M059J (cell line): ENCODE measurements at places on chromosomes 3 and 15.

DNA sequence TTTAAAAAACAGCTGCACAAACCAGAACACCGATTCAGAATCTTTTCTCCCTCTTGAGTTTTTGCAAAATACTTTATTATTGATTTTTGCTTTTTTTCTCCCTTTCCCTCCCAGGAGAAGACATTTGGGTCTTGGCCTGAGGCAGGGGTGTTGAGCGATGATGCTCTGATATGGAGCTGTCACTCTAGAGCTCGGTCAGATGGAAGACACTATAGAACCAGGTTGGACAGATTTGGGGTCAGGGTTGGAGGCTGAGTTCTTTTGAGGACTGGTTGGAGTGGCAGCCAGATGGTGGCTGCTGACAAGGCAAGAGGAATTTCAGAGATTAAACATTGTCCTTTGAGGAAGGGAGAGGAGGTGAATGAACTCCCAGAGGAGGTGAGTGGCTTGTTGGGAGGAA lies 16.9 kb downstream of the CDAN1 start:
- DNase-seq, result no peak

DNA sequence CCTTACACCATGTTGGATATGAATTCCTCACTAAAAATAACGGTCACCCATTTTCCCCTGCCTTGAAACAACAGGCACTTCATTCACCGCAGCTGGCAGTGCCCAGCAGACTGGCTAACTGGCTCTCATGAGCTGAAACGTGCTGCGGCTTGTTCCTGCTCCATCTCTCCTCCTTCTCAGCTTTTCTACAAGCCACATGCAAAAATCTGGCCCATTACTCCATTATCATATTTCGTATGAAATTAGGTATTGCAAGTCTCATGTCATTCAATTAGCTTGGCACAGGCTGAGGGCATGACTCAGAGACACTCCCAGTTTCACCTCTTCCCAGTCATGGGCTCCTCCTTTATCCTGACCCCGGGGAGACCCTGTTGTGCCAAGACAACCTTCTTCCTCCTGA lies 60.0 kb downstream of the MAGEF1 start:
- no peak for DNase-seq

DNA sequence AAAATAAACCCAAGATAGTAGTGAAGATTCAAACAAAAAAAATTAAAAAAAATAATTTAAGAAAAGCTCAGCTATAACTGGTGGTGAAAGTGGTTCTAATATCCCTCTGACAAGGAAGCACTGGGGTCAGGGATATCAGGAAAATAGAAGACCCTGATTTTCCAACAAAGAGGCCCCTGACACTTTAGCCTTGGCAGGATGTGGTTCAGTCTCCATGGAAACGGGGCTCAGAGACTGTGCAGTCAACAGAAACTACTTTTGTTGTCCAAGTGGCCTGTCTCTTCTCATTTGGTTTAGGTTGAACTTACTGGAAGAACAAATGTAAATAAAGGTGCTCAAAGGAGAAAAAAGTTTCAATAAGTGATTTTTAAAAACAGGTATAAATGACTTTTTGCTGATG lies 27.2 kb downstream of the INTS14 start:
- peak; percentile 76 for DNase-seq

- DNase-seq, result no peak
Measured at GRCh38 chr15:89328398-89329254, 6.0 kb downstream of the POLG start.

DNA sequence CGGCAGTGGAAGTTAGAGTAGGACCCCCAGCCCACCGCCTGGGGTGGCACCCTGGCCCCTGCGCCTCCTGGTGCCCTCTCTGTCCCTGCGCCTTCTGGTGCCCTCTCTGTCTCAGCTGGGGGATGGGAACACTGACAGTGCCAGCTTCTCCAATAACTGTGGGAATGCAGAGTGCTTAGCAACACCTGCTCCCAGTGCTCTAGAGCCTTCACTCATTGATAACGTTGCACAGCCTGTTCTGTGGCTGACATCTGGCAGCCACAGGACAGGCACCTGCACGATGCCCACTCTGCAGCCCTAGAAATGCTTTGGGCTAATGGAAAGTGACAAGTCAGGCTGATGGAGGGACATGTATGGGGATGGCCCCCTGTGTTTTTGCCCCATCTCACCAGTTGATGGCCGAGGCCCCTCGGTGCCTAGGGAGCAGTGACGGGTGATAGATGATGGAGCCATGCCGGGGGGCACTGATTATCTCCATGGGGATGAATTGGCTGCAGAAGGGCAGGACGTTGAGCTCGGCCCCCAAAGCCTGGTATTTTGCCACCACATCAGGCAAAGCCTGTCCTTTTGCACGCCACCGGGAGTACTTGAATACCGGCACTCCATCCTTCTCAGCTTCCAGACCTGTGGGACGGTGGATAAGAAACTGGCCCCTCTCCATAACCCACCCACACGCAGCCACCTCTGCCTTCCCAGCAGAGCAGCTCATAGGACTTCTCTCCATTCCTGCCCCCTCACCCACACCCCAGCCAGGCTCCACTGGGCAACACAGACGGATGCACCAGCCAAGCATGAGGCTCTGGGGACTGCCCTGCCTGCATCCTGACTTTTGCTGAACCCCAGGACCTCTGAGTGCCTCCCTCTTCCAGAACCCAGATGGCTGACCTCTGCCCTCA lies 22.1 kb downstream of the ALDH1L1 start:
- DNase-seq, result no peak

- DNase-seq, result peak; percentile 61
Measured at GRCh38 chr15:63079947-63080626, 37.5 kb downstream of the TPM1 start.

GRCh38 chr3:24139463-24140412 lies 194.7 kb downstream of the NR1D2 start:
- DNase-seq, result no peak

- DNase-seq, result peak; percentile 62
Measured at GRCh38 chr3:151871639-151872468, 1.6 kb upstream of the SUCNR1 start.

- DNase-seq, result peak; percentile 49
Measured at GRCh38 chr3:158313338-158313927, 203.5 kb downstream of the RSRC1 start.

DNA sequence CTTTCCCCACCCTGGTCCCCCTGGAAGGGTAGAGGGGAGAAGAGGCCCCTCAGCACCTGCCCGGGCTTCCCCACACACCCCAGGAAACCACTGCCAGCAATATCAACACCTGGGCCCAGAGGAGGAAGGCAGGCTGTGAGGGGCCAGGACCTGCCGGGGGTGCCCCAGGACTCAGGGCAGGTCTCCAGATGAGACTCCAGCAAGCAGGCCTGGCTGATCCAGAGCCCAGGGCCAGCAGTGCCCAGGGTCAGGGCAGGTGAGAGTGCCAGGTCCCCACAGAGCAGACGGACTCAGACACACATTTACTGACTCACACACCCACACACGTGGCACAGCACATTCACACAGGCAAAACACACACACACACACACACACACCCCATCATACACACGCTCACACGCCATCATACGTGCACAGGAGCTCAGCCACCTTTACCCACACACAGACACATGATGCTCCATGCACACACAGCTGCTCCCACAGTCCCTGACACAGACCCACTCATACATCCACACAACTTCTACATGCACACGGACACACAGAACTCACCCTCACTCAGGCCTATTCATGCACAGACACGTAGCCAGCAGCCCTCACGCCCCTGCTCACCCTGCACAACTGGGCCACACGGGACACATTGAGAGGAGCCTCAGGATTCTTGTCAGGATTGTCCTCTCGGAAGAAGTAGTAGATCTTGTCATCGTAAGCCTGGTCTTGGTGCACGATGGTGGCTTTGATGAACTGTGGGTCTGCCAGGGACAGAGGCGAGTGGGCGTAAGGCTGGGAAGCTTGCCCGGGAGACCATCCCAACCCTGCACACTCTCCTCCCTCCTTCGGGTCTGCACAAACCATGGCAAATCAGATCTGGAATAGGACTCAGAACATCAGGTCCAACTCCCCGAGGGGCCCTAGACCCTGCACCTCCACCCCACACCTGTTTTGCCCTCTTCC lies 17.5 kb downstream of the SEMA7A start:
- DNase-seq, result no peak

GRCh38 chr15:63080634-63081250 lies 38.2 kb downstream of the TPM1 start:
- no peak for DNase-seq

DNA sequence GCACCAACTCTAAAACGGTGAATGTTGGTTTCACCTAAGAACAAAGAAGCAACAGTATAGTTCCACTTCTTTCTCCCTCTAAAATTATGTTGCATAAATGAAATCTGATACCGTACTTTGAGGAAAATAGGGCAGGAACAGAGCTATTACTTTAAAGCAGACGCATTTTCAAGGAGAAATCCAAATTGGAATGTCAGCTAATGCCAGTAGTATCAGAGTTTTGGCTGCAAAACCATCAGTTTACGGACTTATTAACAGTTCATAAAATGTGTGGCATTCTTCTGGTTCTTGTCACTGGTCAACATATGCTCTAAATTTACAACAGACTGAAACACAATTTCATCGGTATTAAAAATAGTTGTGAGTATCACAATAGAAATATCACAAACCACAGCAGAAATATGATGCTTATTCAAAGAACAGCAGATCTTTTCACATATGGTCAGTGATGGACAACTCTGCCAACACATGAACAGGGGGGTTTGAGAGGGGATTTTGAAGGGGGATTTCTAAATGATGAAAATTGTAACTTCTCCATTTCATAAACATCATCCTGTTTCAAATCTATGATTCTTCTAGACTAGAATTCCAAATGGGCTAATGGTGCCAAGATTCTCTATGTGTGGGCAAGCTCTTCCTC lies 38.7 kb upstream of the ROBO2 start:
- DNase-seq, result no peak

GRCh38 chr15:100463515-100463914 lies 65.2 kb downstream of the CERS3 start:
- DNase-seq, result no peak

DNA sequence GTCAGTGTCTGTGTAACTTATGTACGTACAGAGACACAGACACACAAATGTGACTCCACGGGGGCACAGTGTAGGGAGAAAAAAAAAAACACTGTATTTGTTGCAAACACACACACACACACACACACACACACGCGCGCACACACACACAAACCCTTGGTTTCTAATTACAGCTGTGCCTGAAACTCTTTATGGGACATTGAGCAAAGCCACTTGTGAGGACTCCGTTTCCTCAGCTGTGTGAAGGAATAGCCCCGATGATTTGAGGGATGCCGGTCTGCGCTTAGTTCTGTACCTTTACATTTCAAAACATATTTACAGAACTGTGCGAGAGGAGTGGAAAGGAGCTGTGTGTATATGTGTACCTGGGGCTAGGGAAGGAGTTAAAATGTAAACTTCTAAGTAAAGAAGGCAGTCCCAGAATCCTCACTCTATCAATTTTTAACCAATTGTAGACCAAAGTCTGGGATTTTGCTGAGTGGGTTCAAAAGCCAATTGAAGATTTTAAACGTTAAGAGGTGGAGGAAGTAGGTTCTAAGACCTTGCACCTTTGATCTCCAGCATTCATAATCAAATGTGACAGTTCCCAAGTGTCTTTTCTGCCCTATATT lies 5.3 kb upstream of the BCL6 start:
- no peak for DNase-seq

DNA sequence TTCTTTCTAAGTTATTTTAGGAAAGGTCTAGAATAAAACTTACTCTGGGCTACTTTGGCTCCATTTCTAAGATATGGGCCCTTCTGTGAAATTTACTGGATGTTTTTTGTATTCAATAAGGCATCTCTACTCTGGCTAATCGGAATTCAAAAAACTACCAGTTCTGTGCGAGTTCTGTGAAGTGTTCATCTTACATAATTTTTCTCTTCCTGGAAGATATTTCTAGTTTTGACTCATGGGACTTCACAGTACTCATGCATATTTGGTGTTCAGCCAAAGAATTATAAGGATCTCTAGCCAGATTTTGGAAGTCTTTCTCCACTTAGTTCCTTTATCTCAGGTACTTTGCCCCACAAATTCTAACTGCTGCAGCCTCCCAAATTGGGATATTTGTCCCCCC lies 46.4 kb upstream of the MBNL1 start:
- peak; percentile 45 for DNase-seq

DNA sequence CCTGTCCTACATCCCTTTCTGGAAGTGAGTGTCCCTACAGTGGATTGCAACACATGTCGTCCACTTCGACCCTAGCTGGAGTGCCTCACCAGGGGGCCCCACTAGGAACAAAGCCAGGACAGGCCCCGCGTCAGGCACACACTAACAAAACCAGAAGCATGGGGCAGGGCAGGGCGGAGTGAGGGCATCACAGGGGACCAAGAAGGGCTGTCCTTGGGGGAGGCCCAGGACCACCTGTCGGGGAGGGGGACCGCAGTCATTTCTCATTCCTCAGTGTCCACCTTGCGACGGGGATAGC lies 21.9 kb downstream of the IDH2 start:
- DNase-seq, result no peak

- no peak for DNase-seq
Measured at GRCh38 chr15:77057685-77058084, 13.2 kb downstream of the TSPAN3 start.

GRCh38 chr15:57704441-57704840 lies 2.1 kb upstream of the POLR2M start:
- DNase-seq, result no peak

GRCh38 chr3:138547342-138547975 lies 46.6 kb downstream of the CEP70 start:
- no peak for DNase-seq

DNA sequence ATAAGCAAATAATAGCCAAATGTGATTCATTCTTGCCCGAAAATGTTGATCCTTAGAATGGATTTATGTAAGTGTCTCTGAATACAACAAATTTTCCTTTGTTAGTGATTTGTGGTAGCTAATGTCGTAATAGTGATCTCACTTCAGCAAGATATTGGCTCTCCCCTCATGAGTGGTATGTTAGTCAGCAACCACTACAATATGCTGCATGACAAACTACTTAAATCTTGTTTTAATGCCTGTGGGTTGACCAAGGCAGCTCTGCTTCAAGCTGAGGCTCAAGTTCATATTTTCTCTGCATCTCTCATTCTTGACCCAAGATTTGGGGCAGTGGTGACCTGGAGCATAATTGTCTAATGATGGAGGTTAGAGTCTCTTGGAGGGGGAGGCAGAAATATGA lies 49.8 kb upstream of the GALNT15 start:
- peak; percentile 93 for DNase-seq

GRCh38 chr3:38116471-38117162 lies 20.3 kb downstream of the ACAA1 start:
- DNase-seq, result peak; percentile 10

GRCh38 chr3:125140011-125140817 lies 72.3 kb downstream of the SLC12A8 start:
- DNase-seq, result peak; percentile 94
